ENCODE measurements at places on chromosomes 2 and 18. TPM values are rescaled to one million over a fixed set of nuclear protein-coding genes. Genes with fewer than 3 reads are reported as not detected.

Gene CNDP1
- polyA plus RNA-seq = not detected

Gene GLI2
- polyA plus RNA-seq = not detected

Gene SEMA4F
- 1.2 TPM for polyA plus RNA-seq

Gene HES6
- 131 TPM for polyA plus RNA-seq

Gene VWC2L
- not detected for polyA plus RNA-seq

Gene CHRNG
- polyA plus RNA-seq = not detected

Gene RNF125
- 0.04 TPM for polyA plus RNA-seq

Gene RTP5
- not detected for polyA plus RNA-seq

Gene COL6A3
- 2.7 TPM for polyA plus RNA-seq

All from K562 (cell line).